ENCODE measurements at places on chromosomes 3 and 15.

GRCh38 chr3:186849374-186849975 is 7.0 kb downstream of the ADIPOQ start:
- no peaks in the 10 kb centered on the region for H3K27me3 ChIP-seq
- H3K36me3 ChIP-seq = no peaks in the 10 kb centered on the region
- no peaks in the 10 kb centered on the region for H3K4me1 ChIP-seq
- DNase-seq = no peak
- no peak overlapping the region for H3K4me3 ChIP-seq

- H3K4me3 ChIP-seq = no peak overlapping the region
- H3K27me3 ChIP-seq = peaks cover 17% of the 10 kb centered on the region
- no peaks in the 10 kb centered on the region for H3K36me3 ChIP-seq
These were observed 2.3 kb downstream of the FEZF2 start for GRCh38 chr3:62370858-62371719.

DNA sequence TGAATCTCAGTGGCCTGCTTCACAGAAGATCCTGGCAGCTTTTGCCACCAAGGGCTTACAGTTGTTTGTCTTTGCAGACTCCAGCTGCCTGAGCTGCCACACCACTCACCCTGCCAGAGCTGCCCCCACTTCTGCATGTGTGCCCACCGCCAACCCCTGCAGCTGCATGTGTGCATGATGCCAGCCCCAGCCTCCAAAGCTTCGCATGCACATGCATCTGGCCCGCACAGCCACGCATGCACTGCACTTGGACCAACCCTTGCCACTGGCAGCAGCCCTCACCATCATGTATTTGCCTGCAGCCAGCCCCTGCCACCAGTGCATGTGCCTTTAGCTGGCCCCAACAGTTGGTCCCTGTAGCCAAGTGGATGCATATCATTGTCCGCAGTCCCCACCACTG is 31.3 kb downstream of the CCDC54 start:
- H3K4me1 ChIP-seq = no peaks in the 10 kb centered on the region
- H3K27me3 ChIP-seq = no peaks in the 10 kb centered on the region
- H3K27ac ChIP-seq = no peak overlapping the region
- no peak overlapping the region for H3K4me3 ChIP-seq
- no peaks in the 10 kb centered on the region for H3K36me3 ChIP-seq

GRCh38 chr3:122406198-122406597 is 9.7 kb downstream of the WDR5B start:
- no peak overlapping the region for H3K4me3 ChIP-seq
- no peaks in the 10 kb centered on the region for H3K4me1 ChIP-seq
- H3K27me3 ChIP-seq = no peaks in the 10 kb centered on the region
- DNase-seq = no peak
- H3K27ac ChIP-seq = no peak overlapping the region
- H3K36me3 ChIP-seq = peaks cover 40% of the 10 kb centered on the region

- peaks cover 32% of the 10 kb centered on the region for H3K36me3 ChIP-seq
- H3K4me3 ChIP-seq = no peak overlapping the region
- DNase-seq = no peak
- H3K27ac ChIP-seq = no peak overlapping the region
- peaks cover 9% of the 10 kb centered on the region for H3K4me1 ChIP-seq
These were observed 7.1 kb downstream of the ALG3 start for GRCh38 chr3:184241447-184242296.

GRCh38 chr15:84725001-84725491 is 9.1 kb upstream of the SEC11A start:
- no peak for DNase-seq
- no peak overlapping the region for H3K4me3 ChIP-seq
- H3K27me3 ChIP-seq = no peaks in the 10 kb centered on the region
- no peaks in the 10 kb centered on the region for H3K36me3 ChIP-seq
- H3K27ac ChIP-seq = no peak overlapping the region

DNA sequence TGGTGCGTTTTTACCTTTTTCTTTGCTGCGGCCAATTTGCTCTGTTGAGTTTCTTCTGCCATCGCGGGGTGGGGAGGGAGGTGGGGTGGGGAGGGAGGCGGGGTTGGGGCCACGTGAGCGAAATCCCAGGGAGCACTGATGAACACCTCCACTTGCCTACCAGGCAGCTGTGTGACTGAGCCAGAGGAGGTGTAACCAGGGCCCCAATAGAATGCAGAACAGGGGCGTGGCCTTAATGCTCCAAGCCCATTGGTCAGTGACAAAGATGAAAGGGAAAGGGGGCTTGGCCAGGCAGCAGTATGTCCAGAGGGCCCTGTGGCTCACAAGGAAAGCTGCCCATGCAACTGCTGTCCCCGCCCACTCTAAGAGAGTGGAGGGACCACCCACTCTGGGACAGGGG is 21.4 kb upstream of the OR4F6 start:
- no peaks in the 10 kb centered on the region for H3K4me1 ChIP-seq
- no peaks in the 10 kb centered on the region for H3K36me3 ChIP-seq
- no peak for DNase-seq
- H3K27ac ChIP-seq = no peak overlapping the region
- H3K4me3 ChIP-seq = no peak overlapping the region

DNA sequence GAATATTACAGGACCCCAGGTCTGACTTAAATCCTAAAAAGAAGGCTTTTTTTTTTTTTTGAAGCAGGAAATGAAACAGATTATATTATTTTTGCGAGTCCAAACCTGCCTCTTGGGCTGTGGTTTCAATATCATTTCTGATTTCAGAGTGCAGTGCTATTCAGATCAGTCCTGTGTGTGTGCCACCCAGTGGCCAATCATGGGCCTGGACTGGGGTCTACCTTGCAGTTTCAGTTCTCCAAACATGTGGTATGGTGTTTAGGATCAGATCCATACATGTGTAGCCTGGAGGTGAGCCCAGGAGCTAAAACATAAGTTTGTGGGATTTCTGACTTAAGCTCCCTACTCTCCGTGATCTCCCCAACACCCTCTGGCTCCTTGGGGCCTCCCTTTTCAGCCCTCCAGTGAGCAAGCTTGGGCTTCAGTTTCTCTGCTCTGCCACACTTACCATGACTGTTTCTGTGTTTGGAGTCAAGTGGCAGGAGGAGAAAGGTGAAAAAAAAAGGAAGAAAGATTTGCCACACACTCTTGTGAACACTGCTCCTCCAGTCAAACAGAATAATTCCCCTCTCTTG is 12.1 kb upstream of the THSD4 start:
- DNase-seq = no peak
- no peak overlapping the region for H3K27ac ChIP-seq
- H3K4me3 ChIP-seq = no peak overlapping the region
- no peaks in the 10 kb centered on the region for H3K27me3 ChIP-seq
- H3K36me3 ChIP-seq = no peaks in the 10 kb centered on the region

DNA sequence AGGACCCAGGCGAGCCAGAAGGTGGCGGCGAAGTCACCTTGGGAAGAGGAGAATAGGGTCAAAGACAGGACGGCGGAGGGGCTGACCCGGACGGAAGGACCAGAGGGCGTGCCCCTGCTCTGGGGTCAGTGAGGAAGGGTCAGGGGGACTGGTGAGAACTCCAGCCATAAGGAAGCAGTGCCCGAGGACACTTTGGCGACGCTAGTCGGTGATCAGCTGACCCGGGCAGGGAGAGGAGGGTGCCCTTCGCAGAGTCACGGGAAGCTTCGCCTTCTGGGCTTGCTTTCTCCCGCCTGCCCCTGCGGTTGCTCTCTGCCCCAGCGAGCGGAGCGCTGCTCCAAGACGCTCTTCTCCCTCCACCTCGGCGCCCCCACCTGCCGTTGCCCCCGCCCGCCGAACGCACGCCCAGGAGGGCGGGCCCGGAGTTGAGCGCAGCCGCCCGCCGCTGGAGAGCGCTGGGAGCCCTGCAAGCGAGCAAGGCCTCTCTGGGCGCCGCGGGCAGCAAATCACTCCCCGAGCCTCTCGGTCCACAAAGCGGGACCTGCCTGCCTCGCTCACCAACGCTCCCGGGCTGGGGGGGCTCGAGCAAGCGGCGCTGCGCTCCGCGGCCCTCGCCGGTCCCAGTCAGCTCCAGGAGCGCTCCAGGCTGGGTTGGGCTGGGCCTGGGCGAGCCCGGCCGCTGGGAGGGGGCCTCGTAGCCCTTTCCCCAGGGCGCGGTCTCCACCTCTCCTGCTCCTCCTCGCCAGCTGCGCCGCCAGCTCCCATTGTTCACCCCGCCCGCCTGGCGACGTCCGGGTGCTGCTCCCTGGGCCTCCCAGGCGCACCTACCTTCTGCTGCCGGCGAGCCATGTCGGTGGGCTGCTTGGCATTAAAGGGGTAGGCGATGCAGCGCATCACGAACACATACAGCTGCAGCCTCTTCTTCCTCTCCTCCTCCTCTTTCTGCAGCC is 1.2 kb downstream of the CADPS start:
- no peak for DNase-seq
- H3K36me3 ChIP-seq = no peaks in the 10 kb centered on the region
- H3K27me3 ChIP-seq = no peaks in the 10 kb centered on the region
- H3K27ac ChIP-seq = no peak overlapping the region
- H3K4me3 ChIP-seq = peak overlapping the region; percentile 50

- no peak overlapping the region for H3K4me3 ChIP-seq
- no peaks in the 10 kb centered on the region for H3K36me3 ChIP-seq
- DNase-seq = no peak
- no peak overlapping the region for H3K27ac ChIP-seq
- H3K4me1 ChIP-seq = peaks cover 11% of the 10 kb centered on the region
These were observed 37.9 kb downstream of the GASK1A start for GRCh38 chr3:43017004-43017403.

GRCh38 chr15:39578851-39579486 is 1.9 kb upstream of the THBS1 start:
- H3K4me1 ChIP-seq = peaks cover 47% of the 10 kb centered on the region
- no peaks in the 10 kb centered on the region for H3K27me3 ChIP-seq
- H3K4me3 ChIP-seq = no peak overlapping the region
- H3K27ac ChIP-seq = peak overlapping the region; percentile 87

- H3K4me1 ChIP-seq = peaks cover 8% of the 10 kb centered on the region
- no peak overlapping the region for H3K27ac ChIP-seq
- peak; percentile 77 for DNase-seq
- H3K27me3 ChIP-seq = peaks cover 7% of the 10 kb centered on the region
- H3K36me3 ChIP-seq = no peaks in the 10 kb centered on the region
These were observed 332.1 kb downstream of the ARRDC4 start for GRCh38 chr15:98292442-98293240.

GRCh38 chr3:29705906-29706844 is 425.3 kb downstream of the RBMS3 start:
- peaks cover 9% of the 10 kb centered on the region for H3K4me1 ChIP-seq
- H3K27ac ChIP-seq = no peak overlapping the region
- no peaks in the 10 kb centered on the region for H3K27me3 ChIP-seq
- no peak for DNase-seq
- no peaks in the 10 kb centered on the region for H3K36me3 ChIP-seq

DNA sequence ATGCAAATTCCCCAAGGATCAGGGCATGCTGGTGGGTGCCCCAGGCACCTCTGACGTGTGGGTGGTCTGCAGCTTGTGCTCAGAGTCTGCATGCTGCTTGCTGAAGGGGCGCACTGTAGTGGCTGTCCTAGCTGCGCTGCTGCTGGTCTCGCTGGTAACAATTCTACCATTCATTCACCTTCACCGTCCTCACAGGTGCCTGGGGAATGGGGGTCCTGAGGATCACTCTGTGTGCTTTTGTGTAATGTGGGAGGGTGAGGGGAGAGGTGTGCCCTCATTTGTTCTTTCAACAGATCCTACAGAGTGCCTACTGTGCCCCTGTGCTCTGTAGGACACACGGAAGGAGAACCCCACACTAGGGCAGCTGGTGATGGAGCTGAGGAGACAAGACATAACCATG is 2.1 kb upstream of the ITGA11 start:
- no peaks in the 10 kb centered on the region for H3K27me3 ChIP-seq
- H3K4me3 ChIP-seq = no peak overlapping the region
- no peak overlapping the region for H3K27ac ChIP-seq
- H3K36me3 ChIP-seq = no peaks in the 10 kb centered on the region
- peaks cover 20% of the 10 kb centered on the region for H3K4me1 ChIP-seq
- peak; percentile 64 for DNase-seq

DNA sequence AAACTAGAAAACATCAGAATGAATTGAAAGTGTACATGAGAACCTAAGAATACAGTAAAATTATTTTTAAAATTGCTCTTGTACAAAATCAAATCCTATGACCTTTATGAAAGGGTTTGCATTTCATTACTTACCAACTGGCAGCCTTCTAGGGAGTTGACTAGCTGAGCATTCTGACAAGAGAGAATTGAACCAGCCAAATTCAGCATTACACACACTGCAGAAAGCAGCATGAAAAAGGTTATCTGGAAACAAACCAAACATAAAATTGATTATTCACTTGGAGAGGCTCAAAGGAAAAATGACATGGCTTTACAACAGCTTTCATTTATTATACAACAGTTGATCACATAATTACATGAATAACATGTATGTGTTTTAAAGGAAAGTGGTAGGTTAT is 17.4 kb downstream of the NSMCE3 start:
- H3K36me3 ChIP-seq = no peaks in the 10 kb centered on the region
- H3K27me3 ChIP-seq = no peaks in the 10 kb centered on the region
- H3K4me3 ChIP-seq = no peak overlapping the region
- H3K4me1 ChIP-seq = no peaks in the 10 kb centered on the region
- DNase-seq = no peak

GRCh38 chr3:16177962-16178627 is 3.6 kb downstream of the GALNT15 start:
- H3K27me3 ChIP-seq = no peaks in the 10 kb centered on the region
- H3K36me3 ChIP-seq = no peaks in the 10 kb centered on the region
- DNase-seq = no peak
- H3K27ac ChIP-seq = no peak overlapping the region
- H3K4me1 ChIP-seq = peaks cover 49% of the 10 kb centered on the region
- H3K4me3 ChIP-seq = peak overlapping the region; percentile 48

DNA sequence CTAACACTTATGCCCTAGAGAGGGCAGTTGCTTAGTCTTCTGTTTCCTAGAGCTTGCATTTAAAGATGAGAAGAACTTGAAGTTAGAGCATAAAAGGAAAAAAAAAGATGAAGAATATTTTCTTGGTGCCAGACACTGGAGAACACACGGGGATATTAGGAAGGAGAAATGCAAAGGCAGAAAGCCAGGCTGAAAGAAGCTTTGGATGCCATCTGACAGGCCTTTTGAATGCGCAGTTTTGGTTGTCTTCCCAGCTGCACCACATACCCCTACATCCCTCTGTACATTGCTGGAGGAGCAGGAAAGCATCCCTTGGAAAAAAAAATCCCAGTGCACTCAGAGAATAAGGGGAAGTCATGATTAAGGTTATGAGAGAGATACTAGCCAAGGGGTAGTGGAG is 378.9 kb downstream of the GAP43 start:
- H3K4me1 ChIP-seq = no peaks in the 10 kb centered on the region
- H3K27ac ChIP-seq = no peak overlapping the region
- DNase-seq = no peak

- H3K27me3 ChIP-seq = no peaks in the 10 kb centered on the region
- H3K36me3 ChIP-seq = no peaks in the 10 kb centered on the region
- H3K4me1 ChIP-seq = no peaks in the 10 kb centered on the region
These were observed 81.6 kb upstream of the PRR20G start for GRCh38 chr3:127369356-127369935.

- H3K4me1 ChIP-seq = peaks cover 11% of the 10 kb centered on the region
- no peaks in the 10 kb centered on the region for H3K36me3 ChIP-seq
- DNase-seq = no peak
- no peak overlapping the region for H3K27ac ChIP-seq
These were observed 3.7 kb upstream of the PRKAR2A start for GRCh38 chr3:48851407-48851806.

All from vagina (tissue), 2 donors.